Stimulated activated CD8-positive, alpha-beta memory T cell treated with anti-CD3 and anti-CD28 coated beads, Interleukin-4, amount 100 ng/mL, for 4 hours (primary cell): ENCODE measurements at places on chromosomes 3 and 15.

GRCh38 chr3:143337387-143337786 lies 217.8 kb downstream of the CHST2 start:
- DNase-seq: no peak

- DNase-seq: no peak
These were observed 7.9 kb downstream of the HTR3D start for GRCh38 chr3:184039414-184039813.

DNA sequence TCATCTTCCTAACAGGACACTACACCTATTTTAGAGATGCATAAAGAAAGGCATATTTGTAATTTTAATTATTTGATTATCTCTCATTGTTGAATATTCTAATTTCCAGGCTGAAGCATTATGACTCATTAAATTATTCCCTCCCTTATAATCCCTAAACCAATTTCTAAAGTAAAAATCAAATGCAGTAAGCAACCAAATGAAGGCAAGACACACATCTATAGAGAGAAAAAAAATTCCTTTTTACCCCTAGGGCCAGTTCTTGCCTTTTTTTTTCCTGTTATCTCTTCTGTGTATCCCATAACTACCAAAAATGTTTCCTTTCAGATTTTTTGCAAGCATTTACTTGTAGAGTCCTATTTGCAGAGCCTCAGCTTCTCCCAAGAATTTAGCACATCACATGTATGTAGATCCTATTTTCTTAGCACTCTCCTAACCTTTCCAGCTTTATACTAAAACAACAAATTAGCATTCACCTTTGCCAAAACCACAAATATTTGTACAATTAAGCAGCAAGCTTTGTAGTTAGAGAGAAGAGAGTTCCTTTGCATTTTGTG lies 177.9 kb downstream of the SATB1 start:
- no peak for DNase-seq

DNA sequence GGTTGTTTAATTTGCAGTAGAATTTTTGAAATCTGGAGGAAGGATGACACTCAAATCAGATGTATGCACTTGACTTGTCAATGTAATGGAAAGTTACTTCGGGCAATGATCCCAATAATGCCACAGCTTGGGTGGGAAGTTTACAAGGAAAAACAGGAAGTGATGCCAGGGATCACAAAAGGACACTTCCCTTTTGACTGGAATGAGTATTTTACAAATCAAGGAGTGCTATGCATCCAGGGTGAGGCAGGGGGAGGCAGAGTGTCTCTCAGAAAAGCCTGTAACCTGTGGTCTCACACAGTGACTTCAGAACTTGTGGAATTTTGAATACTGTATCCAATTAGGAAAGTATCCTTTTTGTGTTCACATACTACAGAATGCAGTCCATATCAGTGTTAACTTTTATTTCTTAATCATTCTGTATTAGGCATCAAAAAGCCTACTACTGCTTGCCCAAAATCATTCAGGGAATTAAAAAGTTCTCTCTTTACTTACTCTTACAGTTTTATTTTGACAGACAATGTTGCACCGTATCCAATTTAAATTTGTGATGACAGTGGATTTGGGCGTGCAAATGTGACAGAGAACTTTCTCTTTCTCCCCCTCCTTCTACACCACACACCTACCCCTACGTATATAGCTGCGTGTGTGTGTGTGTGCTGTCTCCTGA lies 445.1 kb downstream of the MECOM start:
- no peak for DNase-seq

GRCh38 chr3:38250198-38250597 lies 15.4 kb upstream of the SLC22A13 start:
- DNase-seq: no peak

DNA sequence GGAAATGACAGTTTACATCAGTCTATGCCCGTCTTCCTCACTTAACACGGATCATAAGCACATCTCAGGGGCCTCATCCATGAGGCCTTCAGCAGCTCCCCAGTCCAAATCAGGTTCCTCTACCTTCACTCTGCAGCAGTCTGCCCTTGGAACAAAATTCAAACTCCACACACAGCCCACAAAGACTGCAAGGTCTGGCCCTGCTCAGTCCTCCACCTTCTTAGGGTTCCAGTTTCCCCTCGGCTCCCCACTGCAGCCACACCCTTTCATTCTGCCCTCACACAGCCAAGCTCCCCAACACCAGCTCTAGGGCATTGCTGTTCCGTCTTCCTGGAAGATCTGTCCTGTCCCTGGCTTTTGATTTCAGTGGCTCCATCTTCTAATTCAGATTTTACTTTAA lies 95.2 kb upstream of the IQSEC1 start:
- DNase-seq: no peak

GRCh38 chr3:170137986-170138385 lies 43.5 kb downstream of the PHC3 start:
- DNase-seq: no peak

- DNase-seq: no peak
These were observed 61.9 kb downstream of the TRPM7 start for GRCh38 chr15:50624616-50625168.

GRCh38 chr15:95202569-95203349 lies 971.4 kb downstream of the MCTP2 start:
- no peak for DNase-seq

DNA sequence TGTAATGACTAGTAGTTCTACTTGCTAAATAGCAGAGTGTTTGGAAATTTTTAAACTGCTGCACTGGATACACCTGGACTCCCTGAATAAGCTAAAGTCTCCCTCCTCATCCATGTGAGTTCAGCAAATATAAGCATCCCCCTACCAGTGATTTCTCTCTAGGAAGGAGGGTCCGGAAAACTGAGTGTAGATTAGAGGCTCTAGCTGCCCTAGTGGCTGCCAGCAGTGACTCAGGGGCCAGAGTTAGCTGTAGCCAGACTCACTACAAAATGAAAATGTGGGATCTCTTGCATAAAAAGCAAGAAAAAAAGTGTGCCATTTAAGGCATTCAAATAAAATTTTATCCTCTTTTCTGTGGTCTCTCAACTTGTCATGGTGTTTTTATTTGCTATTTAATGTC lies 485.0 kb upstream of the ATP11B start:
- no peak for DNase-seq
